Esophagus squamous epithelium (tissue), 5 donors: ENCODE measurements at places on chromosomes 2 and 18. TPM values are rescaled to one million over a fixed set of nuclear protein-coding genes. Genes with fewer than 3 reads are reported as not detected.

The ZNF396 gene
- total RNA-seq, result 0.11 TPM

The CKAP2L gene
- total RNA-seq, result 4.3 TPM

The FAM168B gene
- 88.7 TPM for total RNA-seq

The SKA1 gene
- 1.5 TPM for total RNA-seq

The ADRA2B gene
- total RNA-seq, result 1.2 TPM

The FOXI3 gene
- not detected for total RNA-seq

The INO80D gene
- 9.6 TPM for total RNA-seq
